Esophagus squamous epithelium (tissue), 5 donors: ENCODE measurements at places on chromosomes 5 and 9.

- DNase-seq: no peak
These were observed 40.1 kb upstream of the SUB1 start for GRCh38 chr5:32545102-32545800.

DNA sequence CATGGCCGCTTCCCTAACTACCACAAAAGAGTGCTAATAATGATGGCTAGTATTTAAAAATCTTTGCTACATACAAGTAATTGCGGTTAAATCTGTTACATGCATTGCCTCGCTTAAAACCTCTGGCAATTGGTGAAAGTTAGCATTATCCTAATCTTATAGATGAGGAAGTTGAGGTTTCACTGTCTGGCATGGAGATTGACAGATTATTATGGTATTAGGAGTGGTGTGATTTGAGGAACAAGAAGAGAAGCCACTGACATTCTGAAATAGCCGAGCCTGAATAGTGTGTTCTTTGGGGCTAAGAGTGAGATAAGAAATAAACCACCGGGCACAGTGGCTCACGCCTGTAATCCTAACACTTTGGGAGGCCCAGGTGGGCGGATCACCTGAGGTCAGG lies 45.3 kb upstream of the DPYSL3 start:
- DNase-seq: no peak

GRCh38 chr5:59272809-59273427 lies 620.6 kb downstream of the PDE4D start:
- no peak for DNase-seq

GRCh38 chr9:69773258-69773657 lies 13.4 kb upstream of the PTAR1 start:
- DNase-seq: no peak

GRCh38 chr9:89939181-89939580 lies 334.4 kb downstream of the GADD45G start:
- no peak for DNase-seq

- no peak for DNase-seq
These were observed 153.5 kb upstream of the ELAVL2 start for GRCh38 chr9:23979491-23979890.

- DNase-seq: no peak
These were observed 11.6 kb downstream of the ERP44 start for GRCh38 chr9:100087218-100087617.

- DNase-seq: no peak
These were observed 40.8 kb upstream of the GNPDA1 start for GRCh38 chr5:142053426-142054151.

DNA sequence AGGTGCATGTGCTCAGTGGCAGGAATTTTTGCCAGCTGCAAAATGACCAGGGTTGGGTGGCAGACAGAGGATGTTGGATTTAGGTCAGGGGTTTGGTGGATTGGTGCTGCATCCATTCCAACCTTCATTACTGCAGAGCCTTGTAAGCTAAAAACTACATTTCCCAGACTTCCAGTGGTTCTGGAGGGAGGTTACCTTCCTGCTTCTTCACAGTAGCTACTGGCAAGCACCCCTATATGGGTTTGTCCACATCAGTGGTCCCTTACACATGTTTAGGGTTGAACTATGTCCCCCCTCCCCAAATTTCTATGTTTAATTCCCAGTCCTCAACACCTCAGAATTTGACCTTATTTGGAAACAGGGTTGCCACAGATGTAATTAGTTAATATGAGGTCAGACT lies 20.7 kb upstream of the IL17B start:
- DNase-seq: no peak

DNA sequence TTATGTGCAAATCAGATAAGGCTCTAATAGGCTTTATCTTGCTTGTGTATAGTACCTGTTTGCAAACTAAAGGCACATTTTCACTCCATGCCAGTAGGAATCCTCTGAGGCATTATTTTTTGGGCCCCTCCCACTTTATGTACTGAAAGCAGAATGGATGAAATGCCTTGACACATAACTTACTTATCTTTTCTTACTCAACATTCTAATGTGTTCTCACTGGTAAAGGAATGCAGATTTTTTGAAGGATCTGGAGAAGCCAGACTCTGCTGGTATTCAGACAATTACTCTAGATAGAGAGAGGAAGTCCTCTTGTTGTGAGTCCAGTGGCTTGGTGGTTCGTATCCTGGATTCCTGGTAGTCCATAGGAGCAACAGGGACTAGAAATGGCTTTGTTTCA lies 336.7 kb downstream of the CCDC171 start:
- no peak for DNase-seq

GRCh38 chr5:157469073-157469472 lies 9.1 kb downstream of the NIPAL4 start:
- DNase-seq: no peak

DNA sequence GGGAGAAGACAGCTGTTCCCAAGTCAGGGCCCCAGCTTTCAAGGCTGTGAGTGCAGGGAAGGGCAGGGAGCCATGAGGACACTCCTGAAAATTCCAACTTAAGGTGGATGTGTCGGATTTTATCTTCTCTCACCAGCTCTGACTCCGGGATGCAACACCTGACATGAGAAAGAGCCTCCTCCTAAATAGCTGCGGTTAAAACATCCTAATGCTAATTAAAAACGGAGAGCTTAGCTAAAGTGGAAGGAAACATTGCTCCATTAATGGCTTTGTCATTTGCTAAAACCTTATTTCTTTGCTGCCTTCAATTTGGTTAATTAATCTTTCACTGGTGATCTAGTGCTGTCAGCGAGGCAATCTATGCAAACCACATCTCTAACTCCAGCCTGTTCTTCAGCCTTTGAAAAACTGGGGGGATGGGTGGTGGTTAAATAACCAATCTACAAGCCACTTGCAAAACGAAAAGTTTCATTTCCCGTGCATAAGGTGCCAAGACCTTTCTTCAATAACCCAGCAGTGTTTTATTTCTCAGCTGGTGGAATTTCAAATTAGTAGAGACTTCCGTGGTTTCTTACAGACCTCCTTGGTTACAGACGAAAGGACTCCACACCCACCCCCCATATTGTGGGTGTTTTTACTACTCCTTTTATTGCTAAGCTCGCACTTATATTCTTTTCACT lies 379.6 kb downstream of the MLLT3 start:
- DNase-seq: no peak

DNA sequence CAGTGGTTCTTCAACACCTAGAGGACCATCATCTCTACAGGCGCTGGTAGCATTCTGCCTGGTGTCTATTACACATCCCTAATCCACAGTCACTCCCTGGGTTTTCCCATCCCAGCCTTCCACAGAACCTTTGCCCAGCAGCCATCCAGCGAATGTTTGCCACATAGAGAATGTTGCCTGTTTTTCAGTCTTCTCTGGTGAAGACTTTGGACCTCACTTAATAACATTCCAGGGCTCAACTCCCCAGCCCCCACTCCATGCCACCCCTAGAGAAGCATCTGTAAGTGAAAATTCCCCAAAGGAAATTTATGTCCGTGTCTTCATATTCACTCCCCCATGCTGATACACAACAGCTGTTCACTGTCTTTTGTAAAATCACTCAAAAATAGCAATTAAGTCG lies 249.6 kb downstream of the AOPEP start:
- no peak for DNase-seq

DNA sequence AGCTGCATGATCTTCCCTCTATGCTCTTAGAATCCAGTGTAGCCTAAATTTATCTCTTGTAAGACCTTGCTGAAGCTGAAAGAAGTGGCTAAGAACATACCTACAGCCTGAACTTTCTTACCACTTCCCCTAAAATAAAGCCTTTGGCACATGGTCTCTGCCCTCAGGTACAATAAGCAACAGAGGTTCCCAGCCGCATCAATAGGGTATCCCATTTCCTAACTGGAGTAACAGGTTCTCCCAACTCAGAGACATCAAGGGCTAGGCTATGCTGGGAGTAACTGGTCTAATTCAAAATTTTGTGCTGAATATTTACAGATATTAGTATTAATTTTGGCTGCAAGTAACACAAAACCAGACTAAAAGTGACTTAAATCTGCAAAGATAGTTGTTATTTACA lies 335.8 kb upstream of the TRPC7 start:
- no peak for DNase-seq

DNA sequence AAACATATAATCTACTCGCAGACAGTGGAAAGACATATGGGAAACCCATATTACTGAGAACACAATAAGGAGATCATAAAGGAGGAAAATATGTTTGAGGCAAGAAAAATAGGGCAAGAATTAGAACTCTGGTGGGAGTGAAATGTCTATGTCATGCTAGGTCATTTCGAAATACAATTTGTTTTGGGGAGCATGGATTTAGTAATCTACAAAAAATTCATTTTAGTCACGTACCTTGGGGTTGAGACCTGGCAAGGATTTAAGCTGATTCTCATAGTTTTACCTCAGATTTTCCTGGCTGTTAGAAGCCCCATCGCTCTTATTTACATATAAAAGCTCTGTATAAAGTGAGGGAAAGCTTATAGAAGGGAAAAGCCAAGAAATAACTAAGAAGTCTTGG lies 11.5 kb upstream of the CSNK1G3 start:
- DNase-seq: no peak

DNA sequence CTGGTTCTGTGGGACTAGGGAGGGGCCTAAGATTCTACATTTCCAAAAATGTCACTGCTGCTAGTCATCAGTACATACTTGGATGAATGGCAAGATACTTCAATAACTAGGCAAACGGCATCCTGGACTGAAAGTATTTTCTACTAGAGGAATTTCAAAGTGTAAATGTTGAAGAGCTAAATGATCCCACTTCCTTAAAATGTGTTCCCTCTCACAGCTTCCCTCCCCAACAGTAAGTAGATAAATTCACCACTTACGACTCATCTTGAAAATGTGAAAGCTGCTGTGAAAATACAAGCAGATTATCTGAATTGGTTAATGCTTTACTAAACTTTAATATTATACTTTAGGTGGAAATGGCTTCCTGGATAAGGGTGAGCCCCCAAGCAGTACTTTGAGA lies 1571.5 kb upstream of the WWC1 start:
- DNase-seq: no peak
